NCI-H187 (cell line): ENCODE measurements at places on chromosomes 13 and 19.

DNA sequence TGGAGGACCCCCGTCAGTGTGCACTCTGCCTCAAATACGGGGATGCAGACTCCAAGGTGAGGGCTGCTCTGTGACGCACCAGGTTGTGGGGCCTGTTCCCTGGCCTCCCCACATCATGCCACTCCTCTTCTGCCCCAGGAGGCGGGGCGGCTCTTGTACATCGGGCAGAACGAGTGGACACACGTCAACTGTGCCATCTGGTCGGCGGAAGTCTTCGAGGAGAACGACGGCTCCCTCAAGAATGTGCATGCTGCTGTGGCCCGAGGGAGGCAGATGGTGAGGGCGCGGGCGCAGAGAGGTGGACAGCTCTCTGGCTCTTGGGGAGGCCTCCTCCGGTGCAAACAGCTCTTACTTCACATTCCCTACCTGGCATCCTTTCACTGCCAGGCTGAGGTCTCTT is 11.2 kb downstream of the KMT2B start:
- no peak for DNase-seq

- DNase-seq, result no peak
These were observed 13.3 kb downstream of the ZNF699 start for GRCh38 chr19:9296336-9296735.

DNA sequence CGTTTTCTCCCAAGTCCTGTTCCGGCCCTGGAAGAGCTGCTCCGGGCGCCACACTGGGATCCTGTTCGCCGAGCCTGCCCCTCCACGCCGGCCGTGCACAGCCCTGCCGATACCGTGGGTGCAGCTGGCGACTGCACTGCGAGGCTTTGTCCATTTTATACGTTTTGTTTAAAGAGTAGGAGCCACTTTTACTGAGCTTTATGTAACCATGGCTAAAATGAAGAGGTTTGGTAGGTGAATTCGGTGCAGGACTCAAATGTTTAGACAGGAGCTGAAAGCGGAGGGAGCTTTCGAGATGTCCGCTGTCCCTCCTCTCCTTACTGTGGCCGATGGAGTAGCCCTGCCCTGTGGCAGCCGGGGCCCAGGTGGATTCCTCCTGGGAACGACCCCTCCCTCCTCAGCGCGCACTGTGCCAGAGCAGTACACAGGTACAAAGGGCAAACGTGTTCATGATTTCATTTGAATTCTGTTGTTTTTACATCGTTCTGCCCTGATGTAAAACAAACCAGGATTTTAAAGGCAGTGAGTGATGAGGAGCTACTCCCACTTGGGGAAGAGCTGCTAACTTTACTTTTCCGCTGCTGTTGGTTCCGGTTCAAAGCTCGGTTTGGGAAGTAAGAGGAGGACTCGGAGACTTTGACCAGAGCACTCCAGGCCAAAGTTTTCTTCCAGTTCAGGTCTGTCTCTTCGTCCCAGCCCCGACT is 1.7 kb downstream of the COL4A2 start:
- no peak for DNase-seq

- no peak for DNase-seq
These were observed 9.6 kb upstream of the KL start for GRCh38 chr13:33006638-33007037.

GRCh38 chr19:32041681-32042292 is 303.6 kb upstream of the ZNF507 start:
- no peak for DNase-seq

DNA sequence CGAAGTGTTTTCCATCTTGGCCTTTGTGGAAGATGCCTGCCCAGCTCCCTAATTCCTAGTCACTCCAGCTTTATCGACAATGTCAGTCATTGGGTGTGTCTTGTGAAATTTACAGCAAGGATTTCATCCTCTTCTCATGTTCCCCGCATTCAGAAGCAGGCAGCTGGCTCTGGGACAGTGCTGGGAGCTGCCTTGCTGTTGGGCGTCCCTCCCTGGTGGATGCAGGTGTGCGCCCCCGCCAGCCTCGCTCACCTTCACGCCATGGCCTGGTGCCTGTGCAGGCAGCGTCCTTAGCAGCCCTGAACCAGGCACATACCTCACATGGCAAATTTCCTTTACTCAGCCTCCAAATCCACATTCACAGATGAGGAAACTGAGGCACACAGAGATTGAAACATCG is 39.7 kb upstream of the TFDP1 start:
- DNase-seq, result no peak

DNA sequence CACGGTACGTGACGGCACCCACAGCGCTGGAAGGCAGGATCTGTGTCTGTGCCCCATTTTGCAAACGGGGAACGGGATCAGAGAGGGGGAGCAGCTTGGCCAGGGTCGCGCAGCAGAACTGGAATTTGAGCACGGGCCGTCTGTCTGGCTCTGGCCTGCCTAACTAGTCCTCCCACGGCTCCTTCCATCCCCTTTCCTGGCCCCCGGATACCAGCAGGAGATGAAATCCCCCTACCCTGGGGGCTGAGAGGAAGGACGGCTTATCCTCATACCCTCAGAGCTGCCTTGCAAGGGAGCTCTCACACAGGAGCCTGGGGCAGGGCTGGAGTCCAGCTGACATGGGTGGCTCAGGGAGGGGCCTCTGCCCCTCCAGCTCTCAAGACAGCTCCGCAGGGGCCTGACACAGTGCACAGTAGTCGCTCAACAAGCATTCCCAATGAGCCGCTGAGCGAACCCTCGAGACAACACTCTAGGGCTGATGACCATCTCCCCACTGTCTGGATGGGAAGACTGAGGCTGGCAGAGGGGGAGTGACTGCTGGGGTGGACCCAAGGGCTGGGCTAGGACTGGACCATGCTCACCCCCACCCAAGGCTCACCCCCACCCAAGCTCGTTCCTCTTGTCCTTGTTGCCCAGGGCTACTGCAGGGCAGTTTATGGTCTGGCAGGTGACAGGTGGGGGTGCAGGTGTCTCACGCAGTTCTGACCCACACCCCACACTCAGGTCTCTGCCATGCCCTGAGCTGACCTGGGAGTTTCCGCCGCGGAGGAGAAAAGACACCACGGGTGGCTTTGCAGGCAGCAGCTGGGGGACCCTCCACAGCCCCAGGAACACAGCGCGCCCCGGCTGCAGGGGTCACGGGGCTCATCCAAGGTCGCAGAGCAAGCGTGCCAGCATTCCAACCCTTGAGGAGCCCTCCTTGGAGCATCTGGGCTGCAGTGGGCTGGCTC is 4.0 kb downstream of the ZBTB7A start:
- DNase-seq, result no peak

DNA sequence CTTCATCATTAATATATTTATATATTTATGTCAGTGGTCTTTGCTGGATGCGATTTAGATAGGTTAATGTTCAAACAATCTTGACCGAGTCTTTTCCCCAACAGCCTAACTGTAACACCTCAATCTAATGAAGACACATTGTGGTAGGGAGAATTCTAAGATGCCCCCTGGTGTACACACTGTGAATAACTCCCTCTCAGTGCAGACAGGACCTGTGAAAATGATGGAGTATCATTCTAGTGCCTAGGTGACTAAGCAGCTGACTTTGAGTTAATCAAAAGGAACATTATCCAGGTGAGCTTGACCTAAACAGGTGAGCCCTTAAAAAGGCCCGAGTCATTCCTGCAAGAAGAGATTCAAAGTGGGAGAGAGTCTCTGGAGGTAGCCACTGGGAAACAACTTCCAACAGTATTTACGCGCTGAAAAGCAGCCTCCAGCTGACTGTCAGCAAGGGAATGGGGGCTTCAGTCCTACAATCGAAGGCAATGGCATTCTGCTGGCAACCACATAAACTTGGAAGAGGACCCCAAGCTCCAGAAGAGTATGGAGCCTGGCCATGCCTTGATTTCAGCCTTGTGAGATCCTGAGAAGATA is 28.0 kb upstream of the KBTBD7 start:
- no peak for DNase-seq

DNA sequence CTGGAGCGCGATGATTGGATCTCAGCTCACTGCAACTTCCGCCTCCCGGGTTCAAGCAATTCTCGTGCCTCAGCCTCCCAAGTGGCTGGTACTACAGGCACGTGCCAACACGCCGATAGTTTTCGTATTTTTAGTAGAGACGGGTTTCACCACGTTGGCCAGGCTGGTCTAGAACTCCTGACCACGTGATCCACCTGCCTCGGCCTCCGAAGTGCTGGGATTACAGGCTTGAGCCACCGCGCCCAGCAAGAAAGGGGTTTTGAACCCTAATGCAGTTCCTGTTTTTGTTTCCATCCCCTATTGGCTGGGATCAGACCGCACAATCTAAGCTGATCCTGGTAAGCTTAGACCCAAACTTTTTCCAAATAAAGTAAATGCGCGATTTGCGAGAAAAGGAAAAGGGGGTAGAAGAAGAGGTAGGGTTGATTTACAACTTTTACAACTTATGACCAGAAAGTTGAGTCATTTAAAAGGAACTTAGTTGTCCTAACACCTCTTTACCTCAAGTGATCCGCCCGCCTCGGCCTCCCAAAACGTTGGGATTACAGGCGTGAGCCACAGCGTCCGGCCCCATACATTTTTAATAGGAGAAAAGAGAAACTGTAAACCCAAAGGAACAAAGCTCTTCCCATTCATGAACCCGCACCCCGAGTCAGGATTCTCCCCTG is 764 bp downstream of the ZNF626 start:
- DNase-seq, result no peak

DNA sequence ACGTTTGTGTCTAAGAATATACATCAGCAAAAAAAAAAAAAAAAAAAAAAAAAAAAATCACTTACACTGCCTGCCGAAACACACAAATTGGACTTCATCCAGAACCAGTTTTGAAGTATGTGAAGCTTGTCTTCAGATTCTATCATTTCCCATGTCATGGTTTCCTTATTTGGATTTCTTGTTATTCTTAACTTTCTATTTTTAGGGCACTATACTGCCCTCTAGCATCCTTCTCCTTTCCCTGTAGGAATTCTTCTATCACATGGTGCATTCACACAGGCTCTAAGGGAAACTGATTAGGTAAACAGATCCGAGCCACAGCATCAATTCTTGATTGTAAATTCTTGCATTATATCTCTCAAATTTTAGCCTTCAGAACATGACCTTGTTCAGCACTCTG is 1507.5 kb downstream of the OLFM4 start:
- no peak for DNase-seq

DNA sequence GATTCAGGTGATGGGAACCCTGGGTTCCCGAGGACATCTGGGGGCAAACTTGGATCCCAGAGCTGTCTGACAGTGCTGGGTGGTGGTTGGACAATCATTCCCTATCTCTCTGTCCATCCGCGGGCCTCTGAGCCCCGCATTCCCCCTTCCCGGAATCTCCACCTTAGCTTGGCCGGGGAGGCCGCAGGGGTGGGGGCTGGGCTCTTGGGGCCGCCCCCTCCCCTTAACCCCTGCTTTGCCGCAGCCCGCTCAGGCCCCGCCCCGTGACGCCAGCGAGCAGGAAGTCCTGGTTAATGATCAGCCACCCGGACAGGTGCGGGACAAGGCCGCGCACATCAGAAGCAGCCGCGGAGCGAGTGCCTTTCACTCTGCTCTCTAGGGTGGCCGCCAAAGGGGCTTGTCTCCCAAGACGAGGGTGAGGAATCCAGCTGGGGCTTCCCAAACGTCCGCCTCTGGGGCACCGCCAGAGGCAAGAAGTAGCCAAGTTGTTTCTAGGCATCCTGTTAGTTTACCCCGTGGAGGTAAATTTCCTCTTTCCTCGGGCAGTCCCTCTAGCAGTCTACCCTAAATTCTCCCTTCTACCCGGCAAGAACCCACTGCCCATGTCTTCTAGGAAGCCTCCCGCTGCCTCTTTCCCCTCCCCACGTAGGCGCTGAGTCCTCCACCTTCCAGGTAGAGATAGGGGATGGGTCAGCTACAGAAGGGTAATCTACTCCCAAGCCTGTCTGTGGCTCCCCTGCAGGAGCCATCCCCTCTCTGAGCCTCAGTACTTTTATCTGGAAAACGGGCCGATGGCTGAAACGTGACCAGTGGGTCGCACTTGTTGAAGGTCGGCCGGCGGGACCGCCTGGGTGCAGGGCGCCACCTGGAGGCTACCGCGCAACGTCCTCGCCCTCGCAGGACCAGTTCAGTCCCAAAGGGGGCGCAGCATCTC is 3.0 kb downstream of the IRF2BP1 start:
- peak; percentile 5 for DNase-seq

- no peak for DNase-seq
These were observed 21.0 kb upstream of the N4BP2L1 start for GRCh38 chr13:32448972-32449371.

GRCh38 chr13:32496599-32497160 is 41.9 kb downstream of the N4BP2L2 start:
- DNase-seq, result no peak

DNA sequence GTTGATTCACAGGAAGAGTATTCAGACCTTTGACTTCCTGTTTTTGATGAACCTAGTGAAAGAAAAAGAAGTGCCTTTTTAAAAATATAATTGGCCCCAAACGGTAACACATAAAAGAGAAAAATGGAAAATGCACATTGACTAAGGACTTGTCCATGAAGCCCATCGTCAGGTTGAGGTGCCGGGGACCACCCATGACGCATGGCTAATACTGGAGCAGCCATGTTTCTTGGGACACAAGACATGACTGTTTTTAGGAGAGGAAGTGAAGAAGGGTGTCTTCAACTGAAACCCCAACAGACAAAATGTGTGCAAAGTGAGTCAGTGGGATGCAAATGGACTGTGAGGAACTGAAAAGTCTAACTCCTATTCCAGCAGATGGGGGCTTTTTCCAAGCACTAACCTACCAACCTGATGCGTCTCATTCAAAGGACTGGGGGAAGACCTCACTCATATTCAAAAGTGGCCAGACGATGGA is 459.4 kb downstream of the FOXO1 start:
- DNase-seq, result no peak

- no peak for DNase-seq
These were observed 550.9 kb downstream of the GPC6 start for GRCh38 chr13:93777504-93777903.

DNA sequence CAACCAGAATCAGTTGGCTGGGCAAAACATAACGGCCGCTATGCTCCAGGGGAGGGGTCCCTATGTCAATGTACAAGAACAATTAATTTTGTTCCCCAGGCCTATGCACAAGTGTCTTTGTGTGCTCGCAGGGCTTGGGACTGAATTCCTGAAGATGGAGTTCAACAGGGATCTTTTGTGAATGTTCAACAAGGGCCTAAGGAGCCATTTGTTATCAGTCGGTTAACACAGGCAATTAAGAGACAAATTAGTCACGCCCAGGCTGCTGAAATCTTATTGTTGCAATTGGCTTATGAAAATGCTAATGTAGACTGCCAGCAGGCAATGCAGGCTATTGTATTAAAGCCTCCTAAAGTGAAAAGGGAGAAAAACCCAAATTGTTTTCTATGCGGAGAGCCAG is 117.5 kb downstream of the ZNF429 start:
- no peak for DNase-seq

GRCh38 chr19:35141837-35142605 is 1.0 kb upstream of the FXYD7 start:
- no peak for DNase-seq
